ENCODE measurements at places on chromosomes 2 and 18.
A peak's percentile ranks its signal among the peaks of the same experiment; 100 is the strongest.

GRCh38 chr2:210199854-210200253, 25.4 kb downstream of the ACADL start:
- no peak for DNase-seq

- DNase-seq = peak; percentile 33
These were observed 35.3 kb downstream of the CYP26B1 start for GRCh38 chr2:72112401-72112800.

DNA sequence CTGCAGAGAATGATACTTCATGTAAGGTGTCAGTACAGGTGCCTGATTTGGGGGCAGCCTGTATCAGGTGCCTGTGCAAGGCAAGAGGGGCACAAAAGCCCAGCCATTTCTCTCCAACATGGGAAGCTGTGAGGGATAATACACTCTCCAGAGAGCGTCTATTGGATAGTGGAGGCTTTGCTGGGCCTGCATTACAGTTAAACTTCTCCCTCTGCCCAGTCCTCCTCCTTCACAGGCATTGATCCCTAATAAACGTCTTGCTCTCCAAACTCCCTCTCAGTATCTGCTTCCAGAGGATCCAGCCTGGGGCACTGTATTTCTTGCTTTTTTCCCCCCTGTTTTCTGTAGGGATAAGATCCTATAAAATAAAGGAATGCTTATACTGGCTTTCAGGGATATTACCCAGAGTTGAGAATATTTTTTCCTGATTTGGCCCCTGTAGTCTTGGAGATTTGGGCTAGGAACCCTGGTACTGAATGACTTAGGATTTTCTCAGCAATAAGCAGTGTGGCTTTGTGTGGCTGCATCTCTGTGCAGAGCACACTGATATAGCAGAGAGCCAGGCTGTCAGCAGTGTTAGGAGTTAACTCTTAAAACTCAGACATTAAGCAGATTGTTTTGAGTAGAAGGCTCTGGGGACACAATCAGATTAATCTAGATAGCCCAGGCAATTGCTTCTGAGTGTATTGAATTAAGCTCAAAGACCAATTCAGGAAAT, 330.6 kb downstream of the CYRIA start:
- no peak for DNase-seq

- DNase-seq = no peak
These were observed 179.6 kb downstream of the BARD1 start for GRCh38 chr2:214629875-214630274.

GRCh38 chr2:197445746-197446145, 7.6 kb upstream of the COQ10B start:
- no peak for DNase-seq

DNA sequence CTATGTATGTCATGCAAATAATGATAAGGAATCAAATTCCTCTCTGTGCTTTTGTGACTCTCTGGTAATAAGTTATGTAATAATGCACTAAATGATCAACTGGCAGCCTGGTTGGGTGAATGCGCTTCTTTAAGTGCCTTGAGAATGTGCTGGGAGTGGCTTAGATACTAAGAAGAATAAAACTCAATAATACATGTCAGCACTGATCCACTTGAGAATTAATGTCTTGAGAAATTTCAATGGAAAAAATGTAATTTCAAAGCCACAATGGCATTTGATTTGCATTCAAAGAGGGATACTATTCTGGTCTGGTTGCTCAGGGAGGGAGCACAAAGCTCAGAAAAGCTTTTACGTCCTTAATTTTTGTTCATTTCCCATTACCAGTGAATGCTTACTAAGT, 137.7 kb upstream of the MMADHC start:
- no peak for DNase-seq

GRCh38 chr2:113285816-113286215, 7.1 kb upstream of the PAX8 start:
- no peak for DNase-seq

- DNase-seq = no peak
These were observed 41.9 kb downstream of the KCMF1 start for GRCh38 chr2:85012855-85013254.

GRCh38 chr2:240591226-240591625, 4.7 kb downstream of the CAPN10 start:
- DNase-seq = no peak

DNA sequence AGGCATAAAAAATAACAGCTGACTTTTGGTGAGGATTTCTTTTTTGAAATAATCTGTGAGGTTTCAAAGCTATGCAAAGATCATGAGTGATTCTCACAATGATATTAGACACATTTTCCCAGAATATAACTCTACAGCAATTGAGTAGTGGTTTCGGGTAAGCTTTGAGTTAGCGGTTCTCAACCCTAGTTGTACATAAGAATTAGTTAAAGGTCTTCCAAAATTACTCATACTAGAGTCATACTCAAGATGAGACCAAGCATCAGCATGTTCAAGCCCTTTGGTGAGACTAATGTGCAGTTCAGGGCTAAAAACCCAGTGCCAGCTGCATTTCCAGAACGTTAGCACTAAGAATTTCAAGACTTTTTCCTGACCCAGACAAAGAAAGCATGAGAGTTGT, 31.1 kb downstream of the DSG4 start:
- no peak for DNase-seq

DNA sequence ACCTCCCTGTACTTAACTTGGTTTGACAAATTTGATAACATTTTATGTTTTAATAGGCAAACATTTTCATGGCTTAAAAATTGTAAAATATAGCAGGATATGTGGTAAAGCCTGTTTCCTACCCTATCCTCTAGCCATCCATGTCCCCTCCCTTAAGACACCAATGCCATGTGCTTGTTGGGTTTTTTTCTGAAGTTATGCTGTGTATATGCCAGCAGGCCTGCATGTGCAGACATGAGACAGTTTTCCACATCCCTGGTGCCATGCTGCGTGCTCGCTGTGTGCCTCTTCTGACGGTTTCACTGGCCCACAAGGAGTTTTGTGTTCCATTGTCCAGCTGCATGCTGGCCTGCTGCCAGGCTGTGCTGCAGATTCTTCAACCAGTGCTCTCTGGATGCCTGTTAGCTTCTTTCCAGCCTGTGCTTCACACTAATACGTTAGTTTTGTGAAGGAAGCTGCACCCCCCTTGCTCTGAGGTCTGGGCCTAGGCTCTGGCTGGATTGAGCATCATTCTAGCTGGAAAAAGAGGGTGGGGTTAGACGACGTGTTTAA, 16.9 kb downstream of the INPP4A start:
- DNase-seq = no peak

DNA sequence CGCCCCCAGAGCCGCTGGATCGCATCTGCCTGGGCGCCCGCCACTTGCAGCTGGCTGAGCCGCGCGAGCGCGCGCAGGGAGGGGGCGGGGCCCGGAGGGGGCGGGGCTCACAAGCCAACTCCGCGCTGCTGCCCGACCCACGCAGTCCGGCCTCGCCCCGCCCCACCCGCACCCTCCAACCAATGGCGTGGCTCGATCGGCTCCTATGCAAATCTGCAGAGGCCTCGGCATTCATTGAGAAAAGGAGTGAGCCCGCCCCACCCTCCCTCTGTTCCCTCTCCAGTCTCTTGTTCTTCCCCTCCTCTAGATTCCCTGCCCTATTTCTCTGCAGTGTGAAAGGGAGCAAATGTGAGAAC, at the start of gene ALK:
Gene ALK, minus strand, starts transcription at position 27 of the 356 bp plus-strand sequence. CDS start 927 bp downstream, outside the sequence.
- peak; percentile 93 for DNase-seq

DNA sequence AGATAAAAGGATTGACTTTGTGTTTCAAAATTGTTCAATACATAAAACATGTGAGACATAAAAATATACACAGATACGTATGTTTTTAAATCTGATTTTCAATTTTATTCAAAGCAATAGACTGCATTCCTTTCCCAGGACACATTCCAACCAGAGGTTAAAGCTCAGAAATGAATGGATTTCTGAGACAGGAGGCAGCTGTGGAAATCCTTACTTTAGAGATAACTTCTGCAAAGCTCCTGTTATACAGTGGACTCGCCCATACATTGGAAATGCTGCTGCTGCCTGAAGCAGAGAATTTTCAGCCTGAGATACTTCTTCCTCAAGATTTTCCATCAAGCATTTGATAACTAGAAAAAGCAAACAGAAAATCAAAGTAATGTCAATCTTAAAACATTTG, 43.8 kb downstream of the THADA start:
- no peak for DNase-seq

GRCh38 chr2:161170958-161171932, 11.0 kb downstream of the TANK start:
- no peak for DNase-seq

- DNase-seq = no peak
These were observed 349.0 kb downstream of the TXNL1 start for GRCh38 chr18:56289381-56289780.

GRCh38 chr2:36277146-36277808, 78.3 kb upstream of the CRIM1 start:
- peak; percentile 67 for DNase-seq

DNA sequence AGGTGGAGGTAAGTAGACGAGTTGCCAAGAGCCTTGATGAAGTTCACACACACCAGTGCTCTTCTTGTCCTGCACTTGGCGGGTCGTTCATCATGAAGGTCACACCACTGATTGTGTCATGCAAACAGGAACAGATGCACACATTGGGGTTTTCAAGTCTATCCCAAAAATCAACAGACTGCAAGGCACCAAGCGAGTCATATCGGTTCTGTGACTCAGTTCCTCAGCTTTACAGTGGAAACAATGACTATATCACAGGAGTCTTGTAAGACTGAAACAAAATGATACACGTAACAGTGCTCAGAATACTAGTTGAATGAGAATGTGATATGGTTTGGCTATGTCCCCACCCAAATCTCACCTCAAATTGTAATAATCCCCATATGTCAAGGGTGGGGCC, 526.9 kb upstream of the ID2 start:
- no peak for DNase-seq

- DNase-seq = no peak
These were observed 4.0 kb downstream of the PPP3R1 start for GRCh38 chr2:68248361-68248760.

DNA sequence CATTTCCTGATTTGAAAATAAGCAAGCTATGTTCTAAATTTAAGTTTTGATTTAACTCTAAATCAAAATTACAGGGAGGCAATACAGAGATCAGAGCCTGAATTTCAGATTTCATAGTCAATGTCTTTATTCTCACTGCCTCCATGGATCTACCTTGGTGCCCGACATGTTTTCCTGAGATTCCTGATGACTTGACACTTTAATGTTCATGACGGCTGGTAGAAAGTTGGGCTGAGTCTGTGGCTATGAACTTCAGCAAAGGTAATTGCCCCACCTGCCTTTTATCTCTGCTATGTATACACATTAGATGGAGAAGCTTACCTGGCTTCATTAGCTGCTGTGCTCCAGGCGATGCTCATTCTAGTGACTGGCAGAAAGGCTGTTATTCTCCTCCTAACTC, 1390.5 kb upstream of the CELF4 start:
- no peak for DNase-seq

DNA sequence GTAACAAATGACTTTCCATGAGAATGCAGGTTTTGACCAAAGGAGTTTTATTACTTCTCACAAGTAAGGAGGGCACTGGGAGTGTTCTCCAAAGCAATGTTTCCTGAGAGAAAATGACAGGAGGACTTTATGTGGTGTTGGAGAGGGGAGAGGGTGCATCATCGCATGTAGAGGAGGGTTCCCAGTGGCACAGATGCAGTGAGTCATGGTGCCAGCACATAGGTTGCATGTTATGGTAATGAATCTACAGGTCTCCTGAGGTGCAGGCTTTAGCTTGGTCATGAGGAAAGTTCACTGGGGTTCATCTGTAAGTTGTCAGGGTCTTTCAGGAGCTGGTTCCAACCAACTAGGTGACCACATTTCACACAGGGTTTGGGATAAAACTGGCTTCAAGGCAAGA, 30.4 kb downstream of the NAT8 start:
- no peak for DNase-seq

GRCh38 chr2:20148426-20148922, 76.5 kb downstream of the SDC1 start:
- DNase-seq = no peak

DNA sequence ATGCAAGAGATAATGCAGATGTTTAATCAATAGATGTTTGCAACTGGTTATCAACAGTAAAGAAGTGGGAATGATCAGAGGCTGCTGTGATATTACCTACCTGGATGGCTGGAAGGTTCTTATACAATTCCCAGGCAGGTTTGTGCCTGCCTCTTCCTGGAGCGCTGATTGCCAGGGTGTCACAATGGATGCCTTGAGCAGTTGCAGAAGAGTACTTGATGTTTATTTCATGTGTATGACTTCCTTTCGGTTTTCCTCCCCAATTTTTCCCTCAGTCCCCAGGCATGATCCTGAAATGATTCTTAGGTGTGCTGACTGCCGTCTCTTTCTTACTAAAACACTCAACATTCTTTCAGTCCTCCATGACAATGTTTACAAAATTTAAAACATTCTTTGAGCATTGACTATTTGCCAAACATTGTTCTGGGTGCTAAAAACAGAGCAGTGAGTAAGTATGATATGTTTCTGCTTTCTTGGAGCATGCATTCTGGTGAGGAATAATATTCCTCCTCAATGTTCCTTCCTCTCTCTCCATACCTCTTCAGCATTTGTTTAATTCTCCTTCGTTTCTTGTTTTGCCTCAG, 416.6 kb upstream of the TRIB2 start:
- DNase-seq = no peak

GRCh38 chr2:88580088-88580487, 47.2 kb downstream of the EIF2AK3 start:
- DNase-seq = no peak

- no peak for DNase-seq
These were observed 4.5 kb upstream of the MYOM1 start for GRCh38 chr18:3224223-3224622.

DNA sequence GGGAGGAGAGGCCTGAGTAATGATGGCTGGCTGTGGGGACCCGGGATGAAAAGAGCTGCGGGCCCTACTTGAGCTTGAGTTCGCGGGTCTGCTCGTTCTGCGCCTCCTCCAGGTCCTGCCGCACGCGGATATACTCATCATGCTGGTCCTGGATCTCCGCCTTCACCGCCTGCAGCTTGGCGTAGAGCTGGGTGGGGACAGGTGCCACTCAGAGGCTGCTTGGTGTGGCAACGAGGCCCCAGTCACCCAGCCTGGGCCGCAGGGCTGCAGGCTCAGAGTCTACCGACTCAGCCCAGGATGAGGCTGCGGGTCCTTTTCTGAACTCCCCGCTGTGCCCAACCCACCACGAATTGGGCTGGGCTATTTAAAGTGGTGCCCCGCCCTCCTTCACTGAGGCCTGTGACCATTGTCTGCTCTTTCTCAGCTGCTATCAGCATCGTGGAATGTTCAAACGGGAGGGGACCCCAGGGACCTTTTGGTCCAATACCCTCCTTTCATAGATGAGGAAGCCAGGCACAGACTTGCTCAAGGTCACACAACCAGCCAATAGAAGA, 28.0 kb downstream of the KIF3C start:
- DNase-seq = no peak

- DNase-seq = no peak
These were observed 214.6 kb downstream of the TTC32 start for GRCh38 chr2:19687017-19687659.

GRCh38 chr2:240464514-240465241, 29.2 kb downstream of the GPC1 start:
- no peak for DNase-seq

DNA sequence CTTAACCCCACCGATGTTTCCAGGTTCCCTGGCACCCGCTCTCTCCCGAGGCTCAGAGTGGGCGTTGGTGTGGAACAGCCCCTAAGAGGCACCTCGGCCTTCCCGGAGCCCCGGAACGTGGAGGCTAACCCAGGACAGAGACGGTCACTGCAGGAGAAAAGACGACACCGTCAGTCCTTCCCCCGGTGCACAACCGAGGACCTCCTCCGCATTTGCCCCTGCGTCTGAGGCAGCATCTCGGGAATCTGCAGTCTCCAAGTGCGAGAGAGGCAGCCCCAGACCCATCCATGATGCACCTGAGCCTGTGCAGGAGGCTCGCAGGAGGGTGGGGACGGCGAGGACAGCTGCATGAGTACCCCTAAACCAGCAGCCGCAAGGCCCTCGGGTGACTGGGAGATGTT, 204.9 kb upstream of the SALL3 start:
- DNase-seq = no peak
